ENCODE measurements at places on chromosomes 13 and 19.

DNA sequence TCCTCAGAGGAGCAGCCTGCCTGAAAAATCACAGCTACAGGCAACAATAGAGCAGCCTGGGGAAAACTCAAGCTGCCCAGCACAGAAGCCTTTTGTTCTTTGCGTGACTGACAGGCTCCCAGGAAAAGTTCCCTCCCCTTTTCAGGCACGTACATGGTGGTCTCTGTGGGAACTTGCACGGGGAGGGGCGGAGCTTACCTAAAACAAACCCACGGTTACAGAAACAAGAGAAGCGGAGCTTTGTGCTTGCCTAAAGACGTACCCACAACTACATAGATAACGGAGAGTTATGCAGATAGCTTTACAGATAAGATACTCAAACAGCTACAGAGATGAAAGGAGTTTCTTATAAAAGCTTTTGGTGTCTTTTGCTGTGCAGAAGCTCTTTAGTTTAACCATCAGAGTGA lies 11.4 kb downstream of the ETFB start:
- DNase-seq = no peak

DNA sequence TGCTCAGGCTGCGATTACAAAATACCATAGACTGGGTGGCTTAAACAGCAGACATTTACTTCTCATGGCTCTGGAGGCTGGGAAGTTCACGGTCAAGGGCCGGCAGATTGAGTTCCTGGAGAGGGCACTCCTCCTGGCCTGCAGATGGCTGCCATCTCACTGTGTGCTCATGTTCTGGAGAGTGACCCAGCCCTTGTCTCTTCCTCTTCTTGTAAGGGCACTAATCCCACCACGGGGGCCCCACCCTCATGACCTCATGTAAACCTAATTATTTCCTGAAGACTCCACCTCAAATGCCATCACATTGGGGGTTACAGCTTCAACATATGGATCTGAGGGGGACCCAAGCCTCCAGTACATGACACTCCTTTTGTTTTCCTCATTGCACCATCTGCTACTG lies 56.0 kb upstream of the CLDN10 start:
- DNase-seq = no peak

- no peak for DNase-seq
Measured at GRCh38 chr19:31256593-31256960, 92.7 kb downstream of the TSHZ3 start.

GRCh38 chr13:56659041-56659471 lies 481.7 kb upstream of the PRR20A start:
- no peak for DNase-seq

DNA sequence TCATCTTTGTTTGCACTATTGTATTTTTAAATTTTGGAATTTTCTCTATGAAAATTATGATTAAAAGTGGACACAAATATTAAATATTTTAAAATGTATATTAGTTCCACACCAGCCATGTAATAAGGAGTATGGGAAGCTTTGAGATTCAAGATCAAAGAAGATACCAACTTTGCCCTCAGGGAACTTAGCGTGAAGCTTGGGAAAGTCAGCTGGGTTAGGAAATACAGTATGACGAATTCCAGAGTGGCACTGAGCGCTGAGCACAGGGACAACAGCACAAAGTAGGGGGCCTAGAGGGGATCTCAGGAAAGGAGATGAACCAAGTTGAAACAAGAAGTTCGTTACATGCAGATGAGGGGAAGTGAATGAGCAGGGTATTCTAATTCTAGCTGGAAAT lies 76.9 kb upstream of the SHISA2 start:
- DNase-seq = no peak

GRCh38 chr19:11814700-11815035 lies 595 bp downstream of the ZNF440 start:
- no peak for DNase-seq

GRCh38 chr13:103002279-103002678 lies 63.9 kb downstream of the SLC10A2 start:
- DNase-seq = no peak

- no peak for DNase-seq
Measured at GRCh38 chr13:101242720-101243119, 173.6 kb downstream of the NALCN start.

- DNase-seq = no peak
Measured at GRCh38 chr19:42154471-42155323, 22.5 kb upstream of the POU2F2 start.

DNA sequence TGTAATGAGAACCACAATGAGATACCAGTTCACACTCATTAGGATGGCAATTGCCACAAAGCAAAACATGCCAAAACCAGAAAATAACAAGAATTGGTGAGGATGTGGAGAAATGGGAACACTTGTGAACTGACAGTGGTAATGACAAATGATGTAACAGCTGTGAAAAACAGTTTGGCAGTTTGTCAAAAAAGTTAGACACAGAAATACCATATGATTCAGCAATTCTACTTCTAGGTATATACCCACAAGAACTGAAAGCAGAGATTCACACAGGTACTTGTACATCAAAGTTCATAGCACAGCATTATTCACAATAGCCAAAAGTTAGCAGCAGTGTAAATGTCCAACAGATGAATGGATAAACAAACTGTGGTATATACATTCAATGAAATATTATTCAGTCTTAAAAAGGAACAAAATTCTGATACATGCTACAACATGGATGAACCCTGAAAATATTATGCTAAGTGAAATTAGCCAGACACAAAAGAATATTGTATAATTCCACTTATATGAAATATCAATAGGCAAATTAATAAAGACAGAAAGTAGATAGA lies 96.5 kb downstream of the UGGT2 start:
- no peak for DNase-seq

- no peak for DNase-seq
Measured at GRCh38 chr13:80259159-80259558, 81.8 kb downstream of the SPRY2 start.

DNA sequence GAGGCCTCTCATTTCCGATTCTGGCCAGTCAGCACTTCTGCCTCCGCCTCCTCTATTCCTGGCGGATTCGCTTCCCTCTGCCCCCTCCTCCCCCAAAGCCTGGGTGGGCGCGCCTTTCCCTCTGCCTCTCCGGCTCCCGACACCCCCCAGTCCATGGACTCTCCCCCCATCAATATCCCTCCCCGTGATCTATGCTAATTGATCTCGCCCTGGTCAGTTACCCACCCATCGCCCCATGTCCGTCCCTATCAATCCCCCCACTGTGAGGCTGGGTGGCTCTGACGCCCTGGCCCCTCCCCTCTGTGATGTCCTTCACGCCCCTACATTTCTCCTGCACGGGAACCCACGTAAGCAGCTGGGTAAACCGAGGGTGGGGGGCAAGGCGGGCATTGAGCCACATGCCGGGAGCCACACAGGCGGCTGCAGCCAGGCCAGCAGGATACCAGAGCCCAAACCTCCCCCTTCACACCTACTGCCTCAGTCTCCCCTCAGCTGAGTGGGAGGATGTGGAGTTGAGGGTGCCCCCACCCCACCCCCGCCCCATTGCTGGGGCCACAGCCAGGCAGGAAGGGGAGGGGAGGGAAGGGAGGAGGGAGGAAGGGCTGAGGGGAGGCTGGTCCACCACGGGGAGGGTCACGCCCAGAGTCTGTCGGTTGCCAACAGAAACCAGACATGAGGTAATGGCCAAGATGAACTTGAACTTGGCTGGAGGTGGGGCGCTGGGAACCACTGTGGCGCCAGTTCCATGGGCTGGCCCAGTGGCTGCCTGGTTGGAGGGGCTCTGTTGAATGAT lies 21.0 kb downstream of the SMIM24 start:
- peak; percentile 62 for DNase-seq

DNA sequence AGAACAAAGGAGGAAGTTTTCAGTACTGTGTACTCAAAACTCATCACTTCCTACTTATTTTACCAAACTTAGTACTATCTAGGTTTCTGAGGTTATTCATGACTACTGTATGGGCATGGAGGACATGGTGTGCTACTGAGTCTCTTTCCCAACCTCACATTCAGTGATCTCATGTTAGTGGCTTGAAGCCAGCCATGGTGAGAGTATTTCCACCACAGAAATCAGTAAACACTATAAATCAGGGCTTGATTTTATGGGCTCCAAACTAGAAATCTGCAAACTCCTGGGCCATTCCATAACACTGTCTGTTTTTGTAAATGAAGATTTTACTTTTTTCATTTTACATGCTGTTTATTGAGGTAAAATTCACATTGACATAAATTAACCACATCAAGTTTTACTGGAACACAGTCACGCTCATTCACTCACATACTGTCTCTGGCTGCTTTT lies 19.7 kb downstream of the MED26 start:
- DNase-seq = no peak

- DNase-seq = no peak
Measured at GRCh38 chr19:50815439-50815838, 8.1 kb downstream of the KLK1 start.

GRCh38 chr13:73693215-73693614 lies 441.0 kb downstream of the KLF12 start:
- no peak for DNase-seq

DNA sequence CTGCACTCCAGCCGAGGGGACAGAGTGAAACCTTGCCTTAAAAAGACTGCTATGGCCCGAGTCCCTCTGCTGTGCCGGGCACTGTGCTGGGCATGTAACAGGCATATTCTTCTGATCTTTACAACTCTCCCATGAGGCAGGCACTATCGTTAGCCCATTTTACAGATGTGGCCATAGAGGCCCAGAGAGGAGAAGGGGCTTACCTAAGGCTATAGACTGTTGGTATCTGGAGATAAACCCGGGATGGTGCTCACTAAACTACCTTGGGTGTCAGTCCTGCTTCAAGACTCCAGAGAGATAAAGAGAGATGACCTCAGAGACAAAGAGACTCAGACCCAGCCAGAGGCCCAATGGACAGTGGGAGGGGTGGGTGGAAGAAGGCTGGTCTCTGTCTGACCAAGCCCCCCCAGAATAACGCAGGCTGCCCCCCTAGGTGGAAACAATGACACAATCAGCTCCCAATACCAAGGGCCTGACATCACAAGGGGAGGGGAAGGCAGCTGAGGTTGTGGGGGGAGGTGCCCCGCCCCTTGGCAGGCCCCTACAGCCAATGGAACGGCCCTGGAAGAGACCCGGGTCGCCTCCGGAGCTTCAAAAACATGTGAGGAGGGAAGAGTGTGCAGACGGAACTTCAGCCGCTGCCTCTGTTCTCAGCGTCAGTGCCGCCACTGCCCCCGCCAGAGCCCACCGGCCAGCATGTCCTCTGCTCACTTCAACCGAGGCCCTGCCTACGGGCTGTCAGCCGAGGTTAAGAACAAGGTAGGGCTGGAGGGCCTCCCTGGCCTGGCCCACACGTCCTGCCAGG lies at the start of gene CNN1:
CNN1 (plus strand) TSS at position 620 of the 805 bp plus-strand sequence; CDS start at position 697, 77 bp downstream.
- DNase-seq = no peak

GRCh38 chr19:41880329-41880708 lies 2.7 kb upstream of the ARHGEF1 start:
- no peak for DNase-seq

GRCh38 chr19:7942981-7943443 lies 454 bp downstream of the TIMM44 start:
- DNase-seq = no peak

DNA sequence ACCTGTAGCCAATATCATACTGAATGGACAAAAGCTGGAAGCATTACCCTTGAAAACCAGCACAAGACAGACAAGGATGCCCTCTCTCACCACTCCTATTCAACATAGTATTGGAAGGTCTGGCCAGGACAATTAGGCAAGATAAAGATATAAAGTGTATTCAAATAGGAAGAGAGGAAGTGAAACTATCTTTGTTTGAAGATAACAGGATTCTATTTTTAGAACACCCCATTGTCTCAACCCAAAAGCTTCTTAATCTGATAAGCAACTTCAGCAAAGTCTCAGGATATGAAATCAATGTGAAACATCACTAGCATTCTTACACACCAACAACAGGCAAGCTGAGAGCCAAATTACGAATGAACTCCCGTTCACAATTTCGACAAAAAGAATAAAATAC lies 17.8 kb upstream of the CCNA1 start:
- no peak for DNase-seq

GRCh38 chr13:22173610-22174009 lies 502.7 kb downstream of the FGF9 start:
- DNase-seq = peak; percentile 21

GRCh38 chr19:10004617-10005016 lies 5.7 kb downstream of the COL5A3 start:
- DNase-seq = no peak

DNA sequence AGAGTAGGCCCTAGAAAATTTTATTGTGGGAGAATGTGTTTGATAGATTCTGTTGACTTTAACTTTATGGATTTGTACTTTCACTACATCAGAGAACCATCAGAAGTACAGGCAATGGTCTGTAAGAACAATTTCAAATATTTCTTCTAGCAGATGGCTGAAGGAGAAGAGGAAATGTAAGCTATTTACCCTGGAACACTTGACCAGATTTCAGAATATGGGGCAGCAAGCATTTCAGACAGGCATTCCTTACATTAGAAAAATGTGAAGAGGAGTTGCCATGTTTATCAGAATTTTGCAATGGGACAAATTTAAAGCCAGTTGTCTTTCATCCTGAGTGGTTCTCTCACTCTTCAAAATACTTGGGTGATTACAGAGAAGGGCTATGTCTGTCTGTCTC lies 7.5 kb downstream of the FRY start:
- no peak for DNase-seq

DNA sequence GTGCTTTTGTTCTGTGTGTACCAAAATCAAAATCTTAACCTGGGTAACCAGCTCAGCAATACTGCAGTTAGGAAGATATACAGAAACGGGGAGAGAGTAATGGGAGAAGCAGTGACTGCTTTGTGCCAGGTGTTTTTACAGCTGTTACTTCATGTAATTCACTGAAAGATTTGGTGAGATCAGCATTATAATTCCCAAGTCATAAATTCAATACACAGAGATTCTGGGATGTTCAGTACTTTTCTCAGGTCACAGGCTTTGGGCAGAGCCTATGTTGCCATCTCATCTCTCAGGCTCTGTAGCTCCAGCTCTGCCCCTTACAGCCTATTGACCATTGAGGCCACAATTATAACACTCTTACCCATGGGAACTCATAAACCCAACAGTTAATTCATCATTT lies 138.5 kb downstream of the ZAR1L start:
- no peak for DNase-seq

DNA sequence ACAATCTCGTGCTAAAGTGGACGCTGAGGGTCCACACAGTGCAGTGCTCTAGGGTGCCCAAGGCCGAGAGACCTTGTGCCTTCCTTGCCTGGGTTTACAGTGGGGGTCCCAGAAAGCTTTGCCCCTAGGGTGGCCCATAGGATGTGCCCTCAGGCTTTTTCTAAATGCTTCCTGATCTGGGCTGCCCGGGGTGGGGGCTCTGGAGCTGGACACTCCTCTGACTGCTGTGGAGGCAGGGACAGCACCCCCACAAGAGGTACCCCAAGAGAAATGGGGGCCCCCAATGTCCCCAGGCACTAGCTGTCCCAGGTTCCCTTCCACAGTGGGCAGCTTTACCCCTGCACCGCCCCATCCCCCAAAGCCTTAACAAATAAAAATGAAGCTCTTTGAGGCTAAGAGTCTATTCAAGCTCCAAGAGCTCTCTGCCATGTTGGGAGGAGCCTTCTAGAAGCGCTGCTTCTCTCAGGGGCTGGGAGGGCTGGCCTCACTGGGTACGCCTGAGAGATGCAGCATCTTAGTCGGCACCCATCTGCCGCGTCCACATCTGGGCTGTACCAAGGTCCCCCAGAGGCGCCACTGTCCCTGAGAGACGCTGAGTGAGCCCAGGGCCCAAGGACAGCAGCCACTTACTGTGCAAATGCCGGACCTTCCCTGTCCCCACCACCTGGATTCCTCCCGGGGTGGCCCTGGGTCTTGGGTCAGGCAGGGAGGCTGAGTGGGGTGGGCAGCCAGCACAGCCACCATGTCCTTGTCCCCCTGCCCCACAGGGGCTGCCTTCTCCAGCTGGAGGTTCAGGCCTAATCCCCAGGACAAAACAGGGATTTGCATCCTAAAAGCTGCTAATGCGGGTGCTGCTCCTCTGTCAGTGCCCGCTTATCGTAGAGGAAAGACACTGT lies 27.4 kb downstream of the CEBPA start:
- no peak for DNase-seq

Measured in RCC 7860 (cell line).